ENCODE measurements at places on chromosomes 5 and 9.

GRCh38 chr9:96441798-96442445, 8.0 kb upstream of the HABP4 start:
- DNase-seq = no peak

DNA sequence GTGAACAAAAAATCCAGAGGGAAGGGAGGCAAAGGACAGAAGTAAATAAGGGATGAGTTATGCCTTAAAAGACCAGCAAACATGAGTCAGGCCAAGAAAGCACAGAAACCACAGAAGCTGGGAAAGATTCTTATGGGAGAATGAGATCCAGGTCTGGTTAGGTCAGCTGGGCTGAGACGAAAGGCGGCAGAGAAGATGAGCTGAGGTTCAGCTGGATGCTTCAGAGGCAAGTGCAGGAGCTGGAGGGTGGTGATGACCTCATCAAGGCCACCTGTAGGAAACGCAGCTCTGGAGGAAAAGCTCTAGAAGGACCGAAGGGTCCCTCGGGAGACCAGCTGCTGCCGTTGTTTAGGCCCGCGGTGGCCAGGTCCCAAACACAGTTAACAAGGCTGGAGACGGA, 152.0 kb downstream of the MYO10 start:
- DNase-seq = no peak

GRCh38 chr9:108049671-108050494, 560.3 kb upstream of the KLF4 start:
- DNase-seq = no peak

- no peak for DNase-seq
Measured at GRCh38 chr5:72353046-72353445, 32.9 kb downstream of the PTCD2 start.

GRCh38 chr5:106749826-106750225, 920.9 kb downstream of the EFNA5 start:
- DNase-seq = no peak

DNA sequence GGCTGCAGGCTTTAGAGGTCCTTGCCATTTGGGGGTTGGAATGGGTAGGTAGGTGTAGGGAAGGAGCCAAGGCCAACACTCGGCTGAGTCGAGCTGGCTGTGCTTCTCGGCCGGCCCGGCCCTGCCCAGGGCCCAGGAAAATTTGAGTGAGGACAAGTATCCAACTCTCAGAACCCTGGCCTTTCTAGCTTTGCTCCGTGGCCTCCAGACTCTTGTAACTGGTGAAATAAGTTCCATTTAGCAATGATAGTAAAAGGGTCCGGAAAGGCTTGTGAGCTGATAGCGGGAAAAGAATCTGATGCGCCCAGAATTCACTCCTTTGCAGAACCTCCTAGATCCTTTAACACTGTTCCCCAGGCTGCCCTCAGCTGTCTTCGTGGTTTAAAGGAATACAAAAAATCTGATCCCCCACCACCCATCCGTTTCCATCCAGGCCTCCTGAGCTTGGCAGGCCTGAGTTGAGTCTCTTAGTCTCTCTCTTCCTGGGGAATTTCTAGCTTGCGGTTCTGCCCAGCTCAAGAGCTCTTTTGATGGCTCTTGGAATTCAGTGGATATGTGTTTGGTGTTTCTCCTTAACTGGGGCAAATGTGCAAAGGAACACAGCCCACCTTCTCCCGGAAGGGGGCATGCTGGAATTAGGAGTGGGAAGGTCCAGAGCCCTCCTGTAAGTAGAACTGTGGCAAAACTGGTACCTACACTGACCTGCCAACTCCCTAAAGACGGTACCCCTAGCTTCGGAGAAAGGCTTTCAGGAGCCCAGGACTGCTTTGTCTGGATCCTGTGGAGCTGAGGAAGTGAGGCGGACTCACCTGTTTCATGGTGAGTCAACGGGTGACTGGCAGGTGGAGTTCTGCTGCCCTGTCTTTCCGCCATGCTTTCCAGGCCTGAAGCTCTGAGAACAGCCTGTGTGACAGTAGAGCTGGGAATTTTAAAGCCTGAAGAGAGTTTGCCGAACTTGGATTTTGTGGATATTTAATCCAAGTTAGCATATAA, 1.7 kb downstream of the DMRT3 start:
- no peak for DNase-seq

- DNase-seq = no peak
Measured at GRCh38 chr9:107390279-107390678, 99.3 kb downstream of the KLF4 start.

DNA sequence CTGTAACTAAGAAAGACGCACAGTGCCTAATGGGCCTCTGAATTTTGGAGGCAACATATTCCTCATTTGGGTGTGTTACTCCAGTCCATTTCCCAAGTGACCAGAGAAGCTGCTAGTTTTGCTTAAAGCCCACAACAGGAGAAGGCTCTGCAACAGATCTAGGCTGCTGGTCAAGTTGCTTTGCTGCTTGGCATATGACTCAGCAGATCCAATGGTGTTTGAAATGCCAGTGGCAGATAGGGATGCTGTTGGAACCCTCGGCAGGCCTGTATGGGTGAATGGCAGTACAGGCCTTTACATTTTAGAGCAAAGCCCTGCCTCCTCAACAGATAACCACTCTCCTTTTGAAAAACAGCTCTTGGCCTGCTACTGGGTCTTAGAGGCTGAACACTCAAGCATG, 36.2 kb upstream of the ROR2 start:
- no peak for DNase-seq

DNA sequence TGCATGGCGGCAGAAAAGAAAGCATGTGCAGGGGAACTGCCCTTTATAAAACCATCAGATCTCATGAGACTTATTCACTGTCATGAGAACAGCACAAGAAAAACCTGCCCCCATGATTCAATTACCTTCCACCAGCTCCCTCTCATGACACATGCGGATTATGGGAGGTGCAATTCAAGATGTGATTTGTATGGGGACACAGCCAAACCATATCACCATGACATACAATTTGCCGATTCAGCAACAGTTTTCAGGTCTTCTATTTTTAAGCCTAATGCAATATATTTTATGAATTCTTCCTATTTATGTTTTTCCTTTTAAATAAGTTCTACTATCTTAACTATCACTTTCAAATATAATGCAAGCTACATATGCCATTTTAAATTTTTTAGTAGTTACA, 90.8 kb upstream of the CCDC152 start:
- DNase-seq = no peak

DNA sequence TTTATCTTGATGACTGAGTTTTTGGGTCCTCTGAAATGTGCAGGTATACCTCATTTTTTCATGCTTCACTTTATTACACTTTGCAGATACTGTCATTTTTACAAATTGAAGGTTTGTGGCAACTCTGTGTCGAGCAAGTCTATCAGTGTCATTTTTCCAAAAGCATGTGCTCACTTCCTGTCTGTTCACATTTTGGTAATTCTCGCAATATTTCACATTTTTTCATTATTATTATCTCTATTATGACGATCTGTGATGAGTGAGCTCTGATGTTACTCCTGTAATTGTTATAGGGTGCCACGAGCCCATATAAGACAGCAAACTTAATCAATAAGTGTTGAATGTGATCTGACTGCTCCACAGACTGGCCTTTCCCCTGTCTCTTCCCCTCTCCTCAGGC, 73.4 kb upstream of the FBXW11 start:
- no peak for DNase-seq

DNA sequence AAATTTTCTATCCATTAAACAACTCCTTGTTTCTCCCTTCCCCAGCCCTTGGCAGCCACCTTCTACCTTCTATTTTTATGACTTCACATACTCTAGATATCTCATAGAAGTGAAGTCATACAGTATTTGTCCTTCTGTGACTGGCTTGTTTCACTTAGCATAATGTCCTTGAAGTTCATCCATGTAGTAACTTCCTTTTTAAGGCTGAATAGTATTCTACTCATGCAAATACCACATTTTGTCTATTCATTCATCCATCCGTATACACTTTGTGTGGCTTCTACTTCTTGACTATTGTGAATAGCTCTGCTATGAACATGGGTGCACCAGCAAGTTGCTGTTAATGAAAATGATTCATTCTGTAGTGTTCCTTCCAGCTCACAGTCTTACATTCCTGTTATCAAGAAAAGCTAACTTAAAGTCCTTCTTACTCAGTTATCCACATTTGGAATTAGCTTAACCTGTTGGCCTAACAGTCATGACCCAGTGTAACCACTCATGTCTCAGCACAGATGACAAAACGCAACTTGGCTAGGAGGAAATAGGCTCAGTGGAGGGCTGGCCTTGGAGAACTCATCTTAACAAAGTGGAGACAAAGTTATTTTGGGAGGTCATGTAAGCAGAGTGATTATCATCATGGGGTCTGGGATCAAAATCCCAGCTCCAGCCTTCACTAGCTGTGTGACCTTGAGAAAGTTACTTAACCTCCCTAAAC, 129.7 kb upstream of the MAP3K1 start:
- no peak for DNase-seq

DNA sequence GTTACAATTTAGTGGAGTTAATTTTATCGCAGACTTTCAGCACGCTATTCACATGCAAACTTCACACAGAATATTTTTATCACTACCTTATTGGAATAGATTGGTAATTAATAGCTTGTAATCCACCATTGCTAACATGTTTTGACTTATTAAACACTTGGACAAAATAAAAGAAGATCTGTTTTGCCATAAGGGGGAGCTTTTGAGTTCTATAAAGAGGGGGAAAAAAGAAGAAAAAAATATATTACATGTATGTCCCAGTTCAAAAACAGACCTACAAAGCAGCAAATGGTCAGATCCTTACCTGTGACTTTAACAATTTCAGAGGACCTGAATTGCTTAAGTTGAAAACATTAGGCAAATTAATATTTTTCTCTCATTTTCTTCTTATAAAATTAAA, 1.2 kb upstream of the PAPPA start:
- no peak for DNase-seq

GRCh38 chr5:123059455-123059854, 22.9 kb upstream of the PPIC start:
- no peak for DNase-seq

DNA sequence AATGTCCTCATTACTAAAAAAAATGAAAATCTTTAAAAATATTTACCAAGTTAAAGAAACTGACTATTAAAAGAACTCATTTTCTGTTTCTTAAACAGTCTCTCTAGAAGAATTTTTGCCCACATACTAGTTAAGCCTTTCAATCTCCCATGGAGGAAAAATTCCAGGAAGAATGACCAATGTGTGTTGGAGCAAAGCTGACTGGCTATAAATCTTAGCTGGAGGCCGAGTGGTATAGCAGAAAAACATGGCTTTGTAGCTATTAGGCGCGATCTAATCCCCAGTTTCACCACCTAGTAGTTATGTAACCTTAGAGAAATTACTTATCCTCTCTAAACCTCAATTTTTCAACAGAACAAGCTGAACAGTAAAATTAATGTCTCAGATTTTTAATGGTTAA, 135.5 kb upstream of the PRLR start:
- no peak for DNase-seq

DNA sequence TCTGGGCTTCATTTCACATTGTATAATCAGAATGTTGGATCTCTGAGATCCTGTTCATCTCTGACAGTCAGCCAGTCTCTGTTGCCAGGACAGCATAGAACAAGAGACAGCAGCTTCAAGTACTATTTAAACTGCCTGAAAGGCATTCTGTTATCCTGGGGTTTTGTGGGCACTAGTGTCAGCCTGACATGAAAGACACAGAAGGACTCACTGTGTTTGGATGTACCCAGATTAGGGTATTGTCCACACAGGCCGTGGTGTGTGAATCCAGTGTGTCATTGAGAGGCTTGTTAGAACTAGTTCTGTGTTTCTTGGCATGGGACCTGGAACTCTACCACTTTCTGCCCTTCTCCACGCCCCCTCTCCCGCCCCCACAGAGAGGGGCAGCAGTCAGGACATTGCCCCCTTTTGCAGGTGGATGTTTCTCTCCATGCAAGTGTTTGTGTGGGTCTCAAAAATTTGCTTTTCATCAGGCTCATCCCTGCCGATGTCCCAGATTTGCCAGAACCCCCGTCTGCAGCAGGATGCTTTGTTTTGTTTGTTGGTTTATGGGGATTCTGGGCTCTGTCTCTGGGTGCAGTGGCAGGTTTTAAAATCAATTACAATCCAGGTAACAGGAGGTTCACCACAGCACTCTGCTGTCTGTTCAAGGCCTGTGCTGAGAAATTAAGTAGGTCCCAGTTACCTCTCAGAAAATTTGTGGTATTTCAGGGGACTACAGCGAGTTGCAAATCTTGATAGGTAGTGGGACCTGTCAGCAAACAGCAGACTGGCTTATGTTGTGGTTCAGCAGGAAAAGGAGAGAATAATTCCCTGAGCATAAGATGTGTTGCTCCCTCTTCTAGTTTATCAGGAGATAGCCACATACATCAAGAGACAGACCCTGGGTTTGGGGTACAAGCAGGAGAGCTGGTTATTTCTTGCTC, 144.6 kb downstream of the DOCK2 start:
- no peak for DNase-seq

- no peak for DNase-seq
Measured at GRCh38 chr5:148913985-148914431, 87.6 kb downstream of the ADRB2 start.

- no peak for DNase-seq
Measured at GRCh38 chr9:109989296-109989695, 209.3 kb downstream of the PALM2AKAP2 start.

DNA sequence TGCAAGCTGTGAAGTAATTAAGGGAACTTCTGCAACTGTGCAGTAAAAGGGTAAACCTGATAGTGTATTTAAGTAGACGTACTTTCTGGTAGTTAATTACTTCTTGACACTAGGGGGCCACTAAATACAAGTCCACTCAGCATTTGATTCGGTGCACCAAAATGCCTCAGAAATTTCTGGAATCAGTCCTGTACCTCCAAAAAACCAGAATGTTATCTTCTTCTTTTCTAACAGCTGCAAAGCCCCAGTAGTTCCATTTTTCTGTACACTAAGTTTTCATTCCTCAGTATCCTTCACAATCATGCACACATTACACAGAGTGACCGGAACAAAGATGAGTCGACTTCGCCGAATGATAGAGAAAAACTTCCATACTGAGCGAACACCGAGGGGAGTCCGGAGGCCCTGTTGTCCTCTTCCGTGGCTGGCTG, 484 bp downstream of the GFM2 start:
- DNase-seq = peak; percentile 47

DNA sequence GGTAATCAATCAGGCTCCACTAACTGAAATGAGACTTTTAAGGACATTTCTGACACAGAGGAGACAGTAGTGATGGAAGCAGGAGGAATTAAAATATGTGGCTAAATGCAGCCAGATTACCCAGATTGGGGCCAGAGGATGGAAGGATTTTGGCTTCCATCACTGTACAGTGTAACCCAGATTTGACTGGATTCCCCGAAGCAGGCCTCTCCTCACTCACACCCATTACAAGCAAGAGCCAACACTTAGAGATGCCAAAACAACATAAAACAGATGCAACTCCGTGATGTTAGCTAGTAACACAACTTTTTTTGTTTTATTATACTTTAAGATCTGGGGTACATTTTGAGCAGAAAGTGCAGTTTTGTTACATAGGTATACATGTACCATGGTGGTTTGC, 17.6 kb downstream of the TEK start:
- no peak for DNase-seq
